Activated T-cell treated with anti-CD3 and anti-CD28 coated beads, Interleukin-2, amount 50 U/mL, for 1 hour (primary cell): ENCODE measurements at places on chromosomes 5 and 9.

DNA sequence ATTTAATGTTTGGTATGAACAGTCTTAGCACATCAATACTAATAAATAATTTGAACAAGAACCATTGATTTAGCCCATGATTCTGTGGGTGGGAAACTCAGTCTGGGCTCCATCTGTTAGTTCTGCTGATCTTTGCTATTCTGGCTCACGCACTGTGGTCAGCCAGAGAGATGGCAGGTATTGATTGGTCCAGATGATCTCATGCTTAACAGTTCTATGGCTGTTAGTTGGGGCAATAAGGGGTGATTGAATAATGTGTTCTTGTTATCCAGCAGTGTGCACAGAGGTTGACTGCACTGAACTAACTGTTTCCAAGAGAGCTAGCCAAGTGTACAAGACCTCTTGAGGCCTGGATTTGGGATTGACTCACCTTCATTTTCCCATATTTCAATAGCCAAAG is 824.3 kb downstream of the SEMA5A start:
- DNase-seq = no peak

- no peak for DNase-seq
These were observed 247.4 kb downstream of the FAM114A2 start for GRCh38 chr5:153791339-153791738.

GRCh38 chr5:16557477-16557876 is 59.3 kb downstream of the RETREG1 start:
- DNase-seq = no peak

DNA sequence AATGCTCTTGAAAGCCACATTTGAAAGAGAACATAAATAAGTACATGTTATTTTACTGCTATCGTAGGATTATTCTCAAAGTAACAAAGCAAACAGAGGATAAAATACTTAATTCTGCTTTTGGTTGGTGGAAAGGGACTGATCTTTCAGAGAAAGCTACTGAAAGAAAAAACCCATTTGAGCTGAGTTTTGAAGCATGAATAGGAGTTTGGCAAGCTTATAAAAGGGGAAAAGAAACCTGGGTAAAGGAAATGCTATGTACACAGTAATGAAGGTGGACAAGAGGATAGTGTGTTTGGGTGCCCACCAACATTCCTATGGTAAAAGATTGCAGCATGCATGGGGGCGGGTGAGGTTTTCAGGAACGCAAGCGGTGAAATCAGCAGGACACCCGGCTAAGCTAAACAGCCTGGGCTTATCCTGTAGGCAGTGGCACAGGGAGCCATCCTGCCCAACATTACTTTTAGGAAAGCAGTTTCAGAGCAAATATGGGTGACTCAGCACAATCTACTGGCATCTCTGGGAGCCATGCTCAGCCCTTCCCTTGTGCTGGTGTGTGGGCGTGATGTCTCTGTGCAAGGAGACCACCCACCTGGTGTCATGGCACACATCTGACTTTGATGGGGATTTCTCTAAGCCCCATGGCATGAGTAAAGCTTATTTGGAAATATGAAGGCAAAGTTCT is 673.9 kb upstream of the KLF4 start:
- DNase-seq = no peak

DNA sequence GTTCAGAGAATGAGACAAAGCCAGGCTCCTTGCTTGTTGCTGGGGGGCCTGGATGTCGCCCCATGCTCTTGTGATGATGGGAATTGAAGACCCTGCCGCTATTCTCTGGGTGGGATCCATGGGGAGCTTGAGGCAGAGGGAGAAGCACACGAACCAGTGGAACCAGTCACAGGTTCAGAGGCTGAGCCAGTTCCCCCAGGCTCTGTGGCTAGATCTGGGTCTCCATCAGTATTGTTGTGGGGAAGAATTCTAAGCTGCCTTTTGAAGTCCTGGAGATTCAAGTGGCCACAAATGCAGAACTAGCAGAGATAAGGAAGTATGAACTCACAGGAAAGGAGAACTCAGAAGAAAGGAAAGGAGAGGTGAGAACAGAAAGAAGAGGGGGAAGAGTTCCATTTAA is 219.4 kb downstream of the MSX2 start:
- no peak for DNase-seq

DNA sequence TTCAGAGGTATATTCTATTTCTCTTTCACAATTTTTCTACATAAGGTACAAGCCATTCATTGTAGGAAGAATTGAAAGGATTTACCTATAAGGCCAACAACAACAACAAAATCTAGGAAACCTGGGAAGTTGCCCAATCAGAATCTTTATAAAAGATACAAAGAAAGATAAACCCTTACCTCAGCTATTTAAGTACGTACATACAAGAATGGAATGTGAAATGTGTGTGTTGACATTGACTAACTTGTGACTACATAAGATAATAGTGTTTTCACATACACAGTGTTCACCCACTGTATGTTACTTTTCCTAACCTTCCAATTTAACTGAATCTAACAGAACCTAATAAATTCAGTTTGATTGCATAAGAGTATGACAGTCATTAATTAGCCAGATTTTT is 154.1 kb downstream of the ADAMTS6 start:
- DNase-seq = no peak
